ENCODE measurements at places on chromosomes 4 and X. TPM values are rescaled to one million over a fixed set of nuclear protein-coding genes. Genes with fewer than 3 reads are reported as not detected.

DNA sequence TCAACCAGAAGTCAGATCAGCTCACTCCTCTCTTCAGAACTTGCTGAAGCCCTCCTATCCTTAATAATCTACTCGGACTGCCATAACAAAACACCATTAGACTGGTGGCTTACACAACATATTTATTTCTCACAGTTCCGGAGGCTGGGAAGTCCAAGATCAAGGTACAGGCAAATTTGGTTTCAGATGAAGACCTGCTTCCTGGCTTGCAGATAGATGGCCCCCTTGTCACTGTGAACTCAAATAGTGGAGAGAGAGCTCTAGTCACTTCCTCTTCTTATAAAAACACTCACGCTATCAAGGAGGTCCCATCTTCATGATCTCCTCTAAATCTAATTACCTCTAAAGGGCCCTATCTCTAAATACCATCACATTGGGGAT, 125.1 kb downstream of the CAMK2D start:
- H3K27ac ChIP-seq, result peak overlapping the region; percentile 74
- peaks cover 6% of the 10 kb centered on the region for H3K27me3 ChIP-seq
- H3K36me3 ChIP-seq, result no peaks in the 10 kb centered on the region
- H3K4me1 ChIP-seq, result peaks cover 44% of the 10 kb centered on the region
- H3K4me3 ChIP-seq, result peak overlapping the region; percentile 82

- no peak for DNase-seq
- H3K27me3 ChIP-seq, result no peaks in the 10 kb centered on the region
- H3K27ac ChIP-seq, result no peak overlapping the region
- H3K36me3 ChIP-seq, result no peaks in the 10 kb centered on the region
- H3K4me3 ChIP-seq, result no peak overlapping the region
- H3K4me1 ChIP-seq, result no peaks in the 10 kb centered on the region
Measured at GRCh38 chr4:24000470-24000831, 110.6 kb upstream of the PPARGC1A start.

- no peaks in the 10 kb centered on the region for H3K4me1 ChIP-seq
- no peaks in the 10 kb centered on the region for H3K36me3 ChIP-seq
- H3K27me3 ChIP-seq, result peaks cover 3% of the 10 kb centered on the region
- no peak for DNase-seq
- H3K27ac ChIP-seq, result no peak overlapping the region
Measured at GRCh38 chrX:136310411-136310810, 9.6 kb downstream of the ADGRG4 start.

DNA sequence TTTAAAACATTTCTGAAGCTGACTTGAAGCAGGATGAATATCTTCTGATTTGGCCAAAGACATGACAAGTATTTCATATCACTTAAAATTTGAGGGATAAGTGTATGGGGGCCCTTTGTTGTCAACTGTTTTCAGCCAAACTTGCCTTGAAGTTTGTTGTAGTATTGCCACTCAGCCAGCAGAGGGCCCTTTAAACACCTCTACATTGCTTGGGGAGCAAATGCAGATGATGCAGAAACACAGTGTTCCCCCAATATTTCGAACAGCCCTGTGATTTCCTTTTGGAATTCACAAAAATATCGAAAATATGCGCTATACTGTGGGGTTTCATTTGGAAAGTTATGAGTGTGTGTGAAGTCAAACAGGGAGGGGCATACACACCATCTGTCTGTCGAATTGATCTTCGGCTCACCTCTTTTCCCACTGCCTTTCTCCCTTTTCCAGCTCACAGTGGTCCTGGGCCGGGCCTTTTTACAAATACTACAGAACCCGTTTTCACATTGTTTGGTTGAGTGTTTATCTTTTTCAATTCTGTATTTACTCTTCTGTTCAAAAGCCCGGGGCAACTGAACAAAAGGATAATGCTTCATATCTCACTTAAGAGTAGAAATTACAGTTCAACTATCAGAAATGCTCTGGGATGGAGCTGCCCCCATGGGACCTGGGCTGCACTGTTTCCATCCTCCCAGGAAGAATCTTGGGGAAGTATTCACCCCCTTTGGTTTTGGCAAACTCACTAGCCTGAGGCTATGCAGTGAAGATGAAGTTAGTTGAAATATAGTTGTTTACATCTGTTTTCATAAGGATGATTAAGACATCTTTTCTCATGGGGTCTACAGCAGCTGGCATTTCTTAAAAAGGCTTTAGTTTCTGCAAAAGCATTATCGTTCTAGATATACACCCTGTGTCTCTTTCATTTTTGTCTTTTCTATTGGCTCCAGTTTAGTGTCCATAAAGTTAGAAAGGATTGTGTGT, 137.6 kb downstream of the EGF start:
- no peaks in the 10 kb centered on the region for H3K27me3 ChIP-seq
- peak overlapping the region; percentile 67 for H3K27ac ChIP-seq
- H3K4me3 ChIP-seq, result no peak overlapping the region

DNA sequence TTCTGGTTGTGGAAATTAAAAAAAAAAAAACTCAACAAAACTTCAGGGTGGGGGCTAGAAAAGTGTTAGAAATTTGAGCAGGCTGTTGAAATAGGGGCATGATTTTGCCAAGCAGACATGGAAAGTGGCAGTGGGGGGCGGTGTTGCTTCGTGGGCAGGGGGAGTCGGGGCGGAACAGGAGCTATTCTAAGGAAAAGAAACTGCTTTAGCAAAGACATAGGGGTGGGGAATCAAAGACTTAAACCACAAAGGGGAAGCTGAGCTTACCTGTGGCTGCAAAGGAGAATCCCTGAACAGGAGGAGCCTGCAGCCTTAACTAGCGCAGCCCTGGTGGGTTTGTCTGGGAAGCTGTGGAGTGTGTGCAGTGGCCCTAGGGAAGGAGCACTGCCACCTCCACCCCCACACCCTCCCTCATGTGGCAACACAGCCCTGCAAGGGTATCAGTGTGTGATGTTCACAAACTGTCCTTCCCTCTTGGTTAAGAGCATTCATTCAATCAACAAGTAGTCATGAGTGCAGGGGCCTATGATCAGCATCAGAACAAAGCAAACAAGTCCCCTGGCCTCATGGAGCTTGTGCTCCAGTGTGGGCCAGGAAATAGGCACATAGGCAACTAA, 20.5 kb downstream of the SEL1L3 start:
- no peak for DNase-seq
- H3K4me1 ChIP-seq, result peaks cover 26% of the 10 kb centered on the region
- H3K36me3 ChIP-seq, result peaks cover 11% of the 10 kb centered on the region
- no peak overlapping the region for H3K27ac ChIP-seq

DNA sequence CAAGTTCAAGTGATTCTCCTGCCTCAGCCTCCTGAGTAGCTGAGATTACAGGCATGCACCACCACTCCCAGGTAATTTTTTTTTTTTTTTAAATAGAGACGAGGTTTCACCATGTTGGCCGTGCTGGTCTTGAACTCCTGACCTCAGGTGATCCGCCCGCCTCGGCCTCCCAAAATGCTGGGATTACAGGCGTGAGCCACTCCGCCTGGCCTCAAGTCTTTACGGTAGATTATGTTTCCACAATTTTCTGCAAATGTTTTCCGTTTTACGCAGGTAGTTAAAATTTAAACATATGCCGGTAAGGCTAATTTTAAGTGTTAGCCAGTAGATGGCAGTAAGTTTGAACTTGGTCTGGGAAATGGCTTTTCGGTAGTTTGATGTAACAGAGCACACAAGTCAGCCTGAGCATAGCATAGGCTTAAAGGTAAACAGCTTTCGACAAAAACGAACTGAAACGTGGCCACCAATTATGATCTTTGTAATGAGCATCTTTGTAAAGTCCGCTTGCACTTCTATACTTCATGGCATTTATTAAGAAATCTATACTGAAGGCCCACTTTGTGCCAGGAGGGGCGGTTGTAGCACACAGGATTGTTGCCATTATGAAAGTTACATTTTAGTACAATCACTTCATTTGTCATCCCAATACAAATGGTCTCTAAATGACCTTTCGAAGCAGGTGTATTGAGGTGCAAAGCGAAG, 31.1 kb downstream of the CCKAR start:
- H3K4me3 ChIP-seq, result no peak overlapping the region
- peak; percentile 31 for DNase-seq
- H3K4me1 ChIP-seq, result peaks cover 3% of the 10 kb centered on the region
- H3K36me3 ChIP-seq, result no peaks in the 10 kb centered on the region
- H3K27ac ChIP-seq, result no peak overlapping the region

DNA sequence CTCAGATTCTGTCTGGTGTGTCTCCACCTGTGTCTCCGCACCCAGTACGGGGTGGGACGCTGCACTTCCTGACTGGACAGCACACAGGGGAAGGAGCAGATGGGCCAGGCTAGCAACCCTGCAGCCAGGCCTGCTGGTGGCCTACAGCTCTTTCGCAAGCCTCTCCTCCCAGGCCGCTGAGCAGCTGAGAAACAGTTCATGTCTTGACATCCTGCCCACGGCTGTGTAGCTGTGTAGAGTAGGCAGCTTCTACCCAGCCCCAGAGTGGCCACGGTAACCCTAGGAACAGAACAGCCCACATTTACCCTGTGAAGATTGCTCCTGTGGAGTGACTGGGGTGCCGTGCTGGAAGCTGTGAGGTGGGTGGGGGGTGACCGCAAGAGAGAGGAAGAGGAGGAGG, 38.9 kb downstream of the CCNQ start:
- H3K27ac ChIP-seq, result no peak overlapping the region
- H3K4me3 ChIP-seq, result no peak overlapping the region
- H3K4me1 ChIP-seq, result no peaks in the 10 kb centered on the region
- no peaks in the 10 kb centered on the region for H3K36me3 ChIP-seq

The PNCK gene
- not detected for polyA plus RNA-seq

The FRMD7 gene
- polyA plus RNA-seq, result not detected

The CT45A8 gene
- not detected for polyA plus RNA-seq

The UGT2B11 gene
- polyA plus RNA-seq, result not detected

Measured in immature natural killer cell (primary cell).